Glutamatergic neuron (in vitro differentiated cells): ENCODE measurements at places on chromosomes 2 and 18.

- no peak for DNase-seq
These were observed 530.2 kb downstream of the CCDC85A start for GRCh38 chr2:56713978-56714377.

GRCh38 chr2:144583741-144584453 lies 64.0 kb upstream of the ZEB2 start:
- DNase-seq, result no peak

- DNase-seq, result no peak
These were observed 1176.2 kb downstream of the SUCLG1 start for GRCh38 chr2:83282841-83283240.

DNA sequence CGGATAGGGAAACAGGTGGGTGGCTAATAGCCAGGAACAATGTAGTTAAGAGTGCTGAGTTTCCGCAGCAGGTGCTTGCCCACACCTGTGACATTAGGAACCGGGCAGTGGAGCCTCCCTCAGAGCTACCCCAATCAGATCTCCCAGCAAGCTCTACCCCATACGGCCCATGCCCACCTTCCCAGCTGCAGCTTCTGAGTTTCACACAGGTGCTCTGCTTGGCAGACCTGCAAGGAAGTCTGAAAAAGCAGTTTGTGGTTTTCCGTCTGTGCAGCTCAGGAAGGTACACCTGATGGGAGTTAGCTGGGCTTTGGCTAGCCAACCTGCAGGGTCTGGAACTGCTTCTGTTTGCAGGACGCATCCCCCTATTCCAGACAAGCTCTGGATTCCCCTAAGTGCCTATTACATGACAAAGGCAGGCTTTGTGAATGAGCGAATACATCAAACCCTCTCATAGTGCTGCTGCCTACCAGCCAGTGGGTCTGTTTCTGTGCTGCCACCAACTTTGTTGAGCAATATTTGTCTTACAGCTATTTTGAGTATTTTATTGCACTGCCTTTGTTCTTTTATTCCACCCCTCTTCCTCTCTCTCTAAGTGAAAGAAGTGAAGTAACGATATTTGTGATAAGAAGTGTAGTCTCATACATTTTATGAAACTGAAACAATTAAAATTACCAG lies 24.7 kb upstream of the CEP68 start:
- DNase-seq, result no peak

- DNase-seq, result no peak
These were observed 511.5 kb downstream of the TNS1 start for GRCh38 chr2:217491271-217491670.

GRCh38 chr2:27959496-27959895 lies 69.0 kb downstream of the BABAM2 start:
- DNase-seq, result no peak

DNA sequence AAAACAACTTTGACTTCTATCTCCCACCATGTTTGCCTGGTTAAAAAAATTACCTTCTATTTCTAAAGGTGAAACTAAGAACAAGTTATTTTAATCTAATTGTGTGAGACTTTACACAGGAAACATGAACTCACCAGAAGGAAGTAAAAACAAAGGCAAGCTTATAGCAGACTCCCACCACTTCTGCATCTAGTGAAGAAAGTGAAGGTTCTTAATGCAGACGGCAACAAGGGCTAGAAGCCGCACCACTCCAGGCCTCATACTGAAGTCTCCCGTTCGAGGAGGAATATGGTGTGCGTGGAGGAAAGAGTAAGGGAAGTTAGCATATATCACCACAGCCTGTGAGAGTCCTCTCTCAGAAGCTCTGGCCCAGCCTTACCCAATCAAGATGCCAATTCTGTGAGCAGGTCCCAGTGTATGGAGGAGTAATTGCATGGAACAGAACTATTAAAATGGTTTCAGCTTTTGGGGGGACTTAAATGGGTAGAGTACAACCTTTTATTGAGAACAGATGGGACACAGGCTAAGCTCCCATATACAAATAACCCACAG lies 958.7 kb downstream of the BCL11A start:
- no peak for DNase-seq

DNA sequence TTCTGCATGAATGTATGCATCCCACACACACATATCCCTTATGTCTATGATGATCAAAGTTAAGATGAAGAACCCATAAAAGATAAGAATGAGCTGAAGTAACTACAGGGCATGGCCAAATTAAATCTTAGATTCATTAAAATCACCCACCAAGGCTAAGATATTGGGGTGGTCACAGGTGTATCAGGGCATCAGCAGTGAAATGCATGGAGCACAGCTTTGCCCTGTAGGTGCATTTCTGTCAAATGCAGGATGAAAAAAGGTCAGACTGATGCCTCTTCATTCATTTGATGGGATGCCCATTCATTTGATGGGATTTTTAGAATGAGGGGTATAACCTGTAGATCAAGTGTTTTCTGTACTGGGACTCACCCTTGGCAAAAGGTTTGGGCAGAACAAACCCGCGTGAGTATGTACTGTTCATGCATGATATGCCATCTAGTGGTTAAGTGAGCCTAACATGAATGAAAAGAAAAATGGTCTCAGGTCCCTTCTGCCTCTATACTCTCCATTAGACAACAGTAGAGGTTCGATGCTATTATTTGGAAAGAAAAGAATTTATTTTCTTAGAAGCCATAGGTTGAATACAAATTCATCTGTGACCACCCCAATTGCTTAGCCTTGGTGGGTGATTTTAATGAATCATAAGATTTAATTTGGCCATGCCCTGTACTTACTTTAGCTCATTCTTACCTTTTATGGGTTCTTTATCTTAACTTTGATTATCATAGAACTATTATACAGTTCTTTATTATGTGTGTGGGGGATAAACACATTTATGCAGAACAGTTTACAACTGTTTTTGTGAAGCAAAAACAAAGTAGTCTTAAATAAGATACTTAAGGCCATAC lies 43.2 kb upstream of the NOSTRIN start:
- no peak for DNase-seq

- no peak for DNase-seq
These were observed 45.7 kb downstream of the STK39 start for GRCh38 chr2:168201584-168202116.

- no peak for DNase-seq
These were observed 332.5 kb upstream of the TNP1 start for GRCh38 chr2:217192366-217192765.

DNA sequence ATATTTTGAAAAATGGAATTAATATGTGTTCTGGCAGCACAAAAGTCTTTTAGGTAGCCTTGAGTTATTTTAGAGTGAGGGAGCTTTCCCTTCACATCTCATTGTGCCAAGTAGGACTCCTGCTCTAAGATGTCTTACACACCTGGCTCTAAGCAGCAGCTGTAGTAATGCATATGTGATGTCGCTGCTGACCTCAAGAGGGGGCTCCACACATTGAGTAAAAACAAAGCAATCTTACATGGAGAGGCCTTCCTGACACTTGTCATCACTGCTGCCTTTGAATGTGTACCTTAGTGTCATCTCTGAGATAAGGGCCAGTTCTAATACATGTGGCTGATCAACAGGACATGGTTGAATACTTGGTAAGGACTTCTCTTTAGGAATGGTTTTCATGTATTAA lies 75.8 kb downstream of the ACTR3 start:
- peak; percentile 43 for DNase-seq

DNA sequence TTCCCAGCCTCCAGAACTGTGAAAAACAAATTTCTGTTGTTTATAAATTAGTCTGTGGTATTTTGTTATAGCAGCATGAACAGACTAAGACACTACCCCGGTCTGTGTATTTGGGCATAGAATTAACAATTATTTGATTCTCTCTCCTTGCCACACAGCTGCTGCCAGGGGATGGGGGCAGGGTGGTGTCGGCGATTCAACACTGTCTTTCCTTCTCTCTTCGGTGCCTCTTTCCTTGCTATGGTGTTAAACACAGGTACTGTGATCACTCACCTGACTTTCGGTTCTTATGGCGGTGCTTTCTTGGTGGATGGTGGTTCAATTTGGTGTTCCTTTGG lies 50.8 kb upstream of the CTAGE1 start:
- no peak for DNase-seq

DNA sequence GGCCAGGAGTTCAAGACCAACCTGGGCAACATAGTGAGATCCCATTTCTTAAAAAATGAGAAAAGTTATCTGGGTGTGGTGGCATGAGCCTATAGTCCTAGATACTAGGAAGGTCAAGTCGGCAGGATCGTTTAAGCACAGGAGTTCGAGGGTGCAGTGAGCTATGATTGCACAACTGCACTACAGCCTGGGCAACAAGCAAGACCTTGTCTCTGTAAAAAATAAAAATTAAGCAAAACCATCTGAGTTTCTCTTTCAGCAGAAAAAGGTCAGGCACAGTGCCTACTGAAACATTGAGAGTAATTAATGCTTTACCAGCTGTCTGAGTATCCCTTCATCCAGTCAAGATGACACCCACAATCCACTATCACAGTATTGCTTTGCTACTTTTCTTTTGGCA lies 258.3 kb downstream of the MBD5 start:
- DNase-seq, result no peak

DNA sequence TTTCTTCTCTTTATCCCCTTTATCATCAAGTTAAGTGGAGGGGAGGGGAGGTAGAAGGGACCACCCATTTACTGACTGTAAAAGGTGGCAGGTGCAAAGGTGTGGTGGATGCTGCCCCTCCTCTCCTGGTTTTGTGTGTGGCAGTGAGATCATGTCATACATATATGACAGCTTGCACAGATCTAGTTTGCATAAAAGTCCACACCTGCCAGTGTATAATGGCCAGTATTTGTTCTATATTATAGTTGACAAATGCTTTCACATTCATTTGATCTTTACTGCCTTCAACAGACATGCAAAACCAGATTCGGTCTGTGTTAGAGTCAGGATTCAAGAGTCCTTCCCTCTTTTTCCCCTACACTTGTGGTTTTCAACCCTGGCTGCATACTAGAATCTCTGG lies 55.1 kb downstream of the TGFA start:
- no peak for DNase-seq

GRCh38 chr2:197499594-197500502 lies at the start of the genes HSPD1 and HSPE1:
Gene HSPD1 (minus strand): TSS chr2:197499840. CDS start chr2:197498848, 992 bp downstream.
Gene HSPE1 (plus strand): TSS chr2:197500379. CDS start chr2:197500437, 58 bp downstream.
- DNase-seq, result peak; percentile 98

- no peak for DNase-seq
These were observed 139.6 kb downstream of the SOCS6 start for GRCh38 chr18:70428439-70428838.

GRCh38 chr18:38940863-38941531 lies 1375.4 kb upstream of the CELF4 start:
- DNase-seq, result no peak

GRCh38 chr18:79690586-79691482 lies 11.2 kb downstream of the CTDP1 start:
- DNase-seq, result peak; percentile 50

GRCh38 chr2:191800874-191801273 lies 46.0 kb downstream of the CAVIN2 start:
- no peak for DNase-seq

- no peak for DNase-seq
These were observed 46.5 kb downstream of the AQP4 start for GRCh38 chr18:26819046-26819445.
